CD4-positive, alpha-beta T cell (primary cell): ENCODE measurements at places on chromosomes 4 and X.
A peak's percentile ranks its signal among the peaks of the same experiment; 100 is the strongest.

- DNase-seq: no peak
These were observed 235.4 kb downstream of the HNRNPD start for GRCh38 chr4:82138374-82138773.

DNA sequence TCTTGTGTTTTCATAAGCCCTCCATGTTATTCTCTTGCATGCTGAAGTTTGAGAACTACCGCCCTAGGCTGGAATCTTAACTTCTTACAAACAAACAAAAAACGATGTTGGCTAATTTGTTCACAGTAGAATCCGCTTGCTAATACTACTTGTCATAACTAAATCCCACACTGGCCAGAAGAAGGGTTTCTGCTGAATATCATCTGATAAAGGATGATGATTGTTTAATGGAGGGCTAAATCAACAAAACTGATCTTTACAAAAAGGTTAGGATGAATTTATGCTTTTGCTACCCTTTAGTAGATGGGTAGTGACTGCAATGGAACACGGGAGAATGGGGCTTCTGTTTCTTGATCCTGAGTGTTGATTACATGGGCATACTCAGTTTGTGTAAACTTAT is 42.3 kb downstream of the SPATA4 start:
- no peak for DNase-seq

GRCh38 chr4:152161676-152162330 is 374.1 kb downstream of the FBXW7 start:
- DNase-seq: no peak

- no peak for DNase-seq
These were observed 170.2 kb downstream of the RAPGEF2 start for GRCh38 chr4:159273141-159273438.

DNA sequence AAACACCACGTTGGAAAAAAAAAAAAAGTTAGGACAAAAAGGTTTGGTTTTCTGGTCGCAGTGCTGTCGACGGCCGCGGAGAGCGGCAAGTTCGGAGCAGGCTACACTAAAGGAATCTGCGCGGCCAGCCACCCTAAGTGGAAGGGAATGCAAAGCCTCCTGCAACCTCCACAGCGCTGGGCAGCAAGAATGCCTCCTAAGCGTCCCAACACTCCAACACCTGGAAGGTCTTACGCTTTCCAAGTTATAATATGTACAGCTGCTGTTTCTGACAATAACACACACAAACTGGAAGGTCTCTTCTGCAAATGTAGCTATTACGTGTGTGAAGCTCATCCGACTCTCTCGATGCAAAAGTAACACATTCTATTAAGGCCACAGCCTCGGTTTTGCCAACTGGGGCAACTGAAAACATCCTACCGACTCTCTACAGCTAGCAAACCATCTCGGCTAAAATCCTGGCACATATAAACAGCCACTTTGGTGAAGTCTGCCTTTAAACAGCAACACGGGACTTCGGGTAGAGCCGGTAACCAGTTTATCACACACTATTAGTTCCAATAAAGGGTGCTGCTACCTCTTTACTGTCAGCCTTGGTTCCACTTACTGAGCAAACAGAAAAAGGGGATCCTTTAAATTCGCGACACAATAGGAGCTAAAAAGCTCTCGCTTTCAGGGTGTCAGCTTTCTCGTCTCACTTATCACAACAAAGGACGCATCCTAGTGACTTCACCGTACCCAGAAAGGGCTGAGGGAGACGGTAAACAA is 895 bp downstream of the SMIM14 start:
- DNase-seq: peak; percentile 5

- DNase-seq: no peak
These were observed 402.2 kb upstream of the AADAT start for GRCh38 chr4:170491981-170492380.

DNA sequence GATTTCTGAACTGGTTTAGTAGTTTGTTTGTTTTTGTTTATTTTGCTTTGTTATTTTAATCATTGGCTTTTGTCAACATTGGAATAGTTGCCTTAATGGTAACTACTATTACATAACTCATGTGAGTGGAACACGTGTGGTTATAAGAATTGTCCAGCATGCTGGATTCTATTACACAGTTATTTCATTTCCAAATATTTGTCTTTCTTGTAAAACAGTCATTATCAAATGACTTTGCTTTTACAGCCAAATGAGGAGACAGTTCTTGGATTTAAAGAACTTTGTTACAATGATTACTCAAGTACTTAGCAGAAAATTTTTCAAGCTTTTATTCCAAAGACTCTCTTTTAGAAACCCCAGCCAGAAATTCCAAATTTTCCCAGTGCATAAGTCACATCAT is 516.1 kb upstream of the MAGEB2 start:
- no peak for DNase-seq

DNA sequence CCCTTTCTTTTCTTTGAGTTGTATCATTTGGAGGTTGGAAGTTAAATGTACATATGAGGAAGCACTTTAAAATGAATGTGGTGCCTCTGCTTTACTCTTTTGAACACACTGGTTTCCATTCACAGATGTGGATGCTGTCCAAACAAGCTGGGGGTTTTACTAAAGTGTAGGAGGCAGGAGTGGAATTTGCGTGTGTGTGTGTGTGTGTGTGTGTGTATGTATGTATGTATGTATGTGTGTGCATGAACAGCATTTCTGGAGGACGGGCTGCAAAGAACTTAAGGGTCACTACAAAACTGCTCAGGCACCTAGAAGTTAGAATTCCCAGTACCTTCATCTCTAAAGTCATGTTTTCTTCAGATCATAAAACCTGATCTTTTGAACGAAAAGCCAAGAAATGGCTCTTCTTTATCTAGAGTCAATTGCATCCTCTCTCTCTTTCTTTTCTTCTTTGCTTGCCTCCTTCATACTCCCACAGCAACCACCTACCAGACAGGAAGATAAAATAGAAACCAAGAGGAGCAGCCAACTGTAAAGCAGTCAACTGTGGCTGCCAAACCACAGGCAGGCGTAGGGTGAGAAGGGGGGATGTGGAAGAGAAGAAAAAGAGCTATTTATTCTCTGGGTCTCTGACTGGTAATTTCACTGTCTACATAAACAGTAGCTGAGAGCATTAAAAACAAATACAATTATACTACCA is 177.0 kb upstream of the RASGEF1B start:
- DNase-seq: peak; percentile 24

DNA sequence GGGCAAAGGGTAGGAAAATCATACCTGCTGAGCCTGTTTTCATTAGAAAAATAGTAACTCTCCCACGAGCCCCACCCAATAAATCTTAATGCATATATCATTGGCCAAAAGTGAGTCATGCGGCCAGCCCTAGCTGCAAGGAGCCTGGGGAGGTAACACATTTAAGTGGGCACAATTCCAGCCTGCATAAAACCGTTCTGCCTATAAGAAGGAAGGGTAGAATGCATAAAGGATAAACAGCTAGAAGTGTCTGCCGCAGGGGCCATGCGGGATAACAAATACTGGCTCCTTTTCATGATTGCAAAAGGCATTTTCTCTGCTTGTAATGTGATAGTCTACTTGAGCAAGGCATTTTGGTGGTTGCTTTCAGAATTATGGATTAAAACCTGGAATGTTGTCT is 37.1 kb downstream of the EFHC2 start:
- no peak for DNase-seq

DNA sequence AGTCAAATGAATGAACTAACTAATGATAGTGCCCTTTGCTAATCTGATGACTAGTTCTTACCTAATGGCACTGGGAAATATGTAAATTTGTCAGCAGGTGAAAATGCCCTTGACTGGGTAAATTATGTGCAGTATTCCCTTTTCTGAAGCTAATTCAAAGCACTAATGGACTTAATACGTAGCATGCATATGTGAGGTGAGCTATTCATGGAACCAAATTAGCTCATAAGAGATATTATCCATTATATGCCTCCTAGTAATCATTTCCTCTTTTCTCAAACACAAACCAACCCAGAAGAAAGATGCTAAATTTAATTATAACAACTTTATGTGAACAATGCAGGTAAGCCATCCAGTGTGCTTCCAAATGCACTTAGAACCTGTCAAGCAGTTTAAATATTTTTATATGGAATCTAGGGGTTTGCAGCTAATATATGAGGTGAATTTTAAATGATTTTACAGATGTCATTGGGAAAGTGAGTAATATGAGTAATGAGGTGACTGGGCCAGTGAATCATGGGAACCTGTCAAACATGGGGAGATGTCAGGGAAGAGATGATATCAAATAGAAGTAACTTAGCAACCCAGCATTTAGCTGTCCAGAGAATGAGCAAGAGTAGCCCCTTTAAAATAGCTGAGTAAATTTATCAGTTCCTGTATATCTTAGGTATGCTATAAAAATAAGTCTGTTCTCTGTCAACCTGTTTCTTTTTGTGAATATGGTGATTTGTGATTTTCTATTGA is 315.0 kb downstream of the AFF2 start:
- DNase-seq: no peak

- DNase-seq: no peak
These were observed 143.8 kb downstream of the GPAT3 start for GRCh38 chr4:83679692-83680091.

GRCh38 chr4:186628058-186628711 is 72.8 kb upstream of the MTNR1A start:
- no peak for DNase-seq

DNA sequence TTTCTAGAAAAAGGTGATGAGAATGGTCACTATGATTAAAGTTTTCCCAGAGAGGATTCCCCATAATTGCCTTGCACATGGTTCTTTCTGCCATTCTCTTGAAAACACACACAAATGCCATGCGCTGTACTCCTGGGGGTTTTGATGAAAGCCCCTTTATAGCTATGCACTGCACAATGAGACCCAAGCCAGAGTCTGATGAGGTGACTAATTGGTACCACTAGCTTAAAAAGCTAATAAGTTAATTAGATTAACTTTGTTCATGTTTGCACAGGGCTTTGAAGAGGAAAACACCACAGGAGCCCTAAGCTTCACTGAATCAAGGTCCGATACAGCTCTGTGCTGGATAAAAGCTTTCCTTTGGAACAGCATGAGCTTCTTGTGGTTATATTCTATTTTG is 132.2 kb downstream of the NKX6-1 start:
- DNase-seq: no peak

DNA sequence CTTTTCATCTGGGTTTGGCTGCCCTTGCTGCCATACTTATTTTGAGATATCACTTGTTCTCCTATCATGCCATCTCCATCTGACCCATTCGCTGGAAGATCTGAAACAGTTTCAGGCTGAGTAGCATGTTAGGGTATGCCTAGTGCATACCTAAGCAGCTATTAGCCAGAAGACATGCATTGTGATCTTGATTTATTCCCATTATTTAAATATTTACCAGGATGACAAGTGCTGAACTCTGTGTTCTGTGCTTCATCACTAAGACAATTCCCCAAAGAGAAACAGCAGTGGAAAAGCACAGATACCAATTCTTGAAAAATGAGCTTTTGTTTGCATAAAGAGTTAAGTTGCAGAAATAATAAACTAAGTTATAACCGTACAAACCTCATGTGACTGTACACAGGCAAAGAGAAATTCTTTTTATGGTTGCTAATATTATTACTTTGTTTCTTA is 271.0 kb upstream of the ARSJ start:
- DNase-seq: no peak

DNA sequence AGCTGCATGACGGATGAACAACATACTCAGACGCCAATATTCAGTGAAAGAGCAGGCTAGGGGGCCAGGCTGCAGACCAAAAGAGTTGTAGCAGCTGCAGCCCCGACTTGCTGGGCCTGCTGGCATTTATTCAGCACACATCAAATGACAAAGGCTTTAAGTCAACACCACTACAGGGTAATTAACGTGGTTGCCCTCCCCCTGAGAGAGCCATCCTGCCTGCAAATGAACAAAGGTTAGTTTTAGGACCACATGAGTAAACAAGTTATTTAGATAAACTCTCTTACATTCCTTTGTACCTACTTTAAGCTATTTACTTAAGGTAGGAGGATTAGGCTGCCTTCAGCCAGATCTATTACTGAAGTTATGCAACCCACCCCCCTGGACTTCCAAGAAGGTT is 1329.1 kb downstream of the PCDH18 start:
- no peak for DNase-seq

GRCh38 chr4:17544205-17544604 is 29.2 kb downstream of the CLRN2 start:
- no peak for DNase-seq

DNA sequence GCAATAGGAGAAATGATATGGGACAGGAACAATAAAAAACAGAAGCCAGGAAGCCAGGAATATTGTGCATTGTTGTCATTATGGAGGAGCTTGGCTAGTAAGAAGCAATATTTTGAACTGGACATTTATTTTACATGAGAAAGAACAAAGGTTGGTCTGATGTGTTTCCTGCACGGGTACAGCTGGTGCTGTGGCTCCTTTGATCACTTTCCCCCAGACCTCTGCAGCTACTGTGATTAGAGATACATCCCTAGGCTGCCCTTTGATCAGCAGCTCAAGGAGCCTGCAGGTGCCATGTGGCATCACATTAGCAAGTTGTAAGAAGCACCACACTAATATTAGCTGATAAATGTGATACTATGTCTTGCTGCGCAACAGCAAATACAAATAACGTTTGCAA is 2.5 kb downstream of the PDGFC start:
- DNase-seq: no peak

DNA sequence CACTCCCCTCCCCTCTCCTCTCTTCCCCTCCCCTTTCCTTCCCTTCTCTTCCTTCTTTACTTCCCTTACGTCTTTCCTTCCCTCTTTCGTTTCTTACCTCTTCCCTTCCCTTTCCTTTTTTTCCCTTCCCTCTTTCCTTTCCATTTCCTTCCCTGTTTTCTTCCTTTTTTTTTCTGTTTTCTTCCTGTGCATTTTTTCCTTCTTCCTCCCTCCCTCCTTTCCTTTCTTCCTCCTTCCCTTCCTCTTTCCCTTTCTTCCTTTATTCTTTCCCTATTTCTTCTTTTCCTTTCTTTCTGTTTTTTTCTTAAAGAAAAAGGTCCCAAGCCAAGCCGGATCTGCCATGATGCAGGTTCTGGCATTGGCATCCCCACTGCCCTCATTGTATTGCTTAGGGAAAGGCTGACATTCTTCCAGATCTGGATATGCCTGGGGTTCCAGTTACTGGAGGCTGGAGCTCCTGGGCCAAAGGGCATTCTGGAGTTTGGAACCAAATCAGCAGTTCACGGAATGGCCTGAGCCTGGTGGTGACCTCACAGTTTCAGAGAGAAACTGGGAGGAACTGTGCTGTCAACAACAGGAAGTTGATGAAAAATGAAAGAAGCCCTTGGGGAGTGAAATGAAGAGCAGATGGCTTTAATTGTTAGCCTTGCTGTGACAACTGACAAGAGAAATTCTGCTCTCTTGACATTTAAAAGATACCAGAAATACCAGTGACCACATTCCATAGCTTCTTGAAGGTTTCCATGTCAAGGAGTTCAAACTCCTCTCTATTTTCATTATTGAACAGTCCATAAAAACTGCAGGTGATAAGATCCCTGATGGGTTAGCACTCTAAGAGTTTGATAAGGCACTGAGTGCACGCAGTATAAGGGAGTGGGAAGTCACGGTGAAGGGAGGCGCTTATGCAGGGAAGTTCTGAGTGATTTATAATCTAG is 622.1 kb downstream of the SPRY1 start:
- DNase-seq: peak; percentile 6

GRCh38 chr4:63105839-63106238 is 1303.4 kb downstream of the TECRL start:
- no peak for DNase-seq

GRCh38 chr4:113708250-113708649 is 53.3 kb downstream of the CAMK2D start:
- DNase-seq: no peak
